HCT116 (cell line): ENCODE measurements at places on chromosomes 5 and 9.

- H3K4me3 ChIP-seq = no peak overlapping the region
- no peak overlapping the region for H3K27ac ChIP-seq
- H3K36me3 ChIP-seq = no peaks in the 10 kb centered on the region
- H3K27me3 ChIP-seq = no peaks in the 10 kb centered on the region
- peaks cover 3% of the 10 kb centered on the region; the same call in 1 of the 2 replicates for H3K4me1 ChIP-seq
Measured at GRCh38 chr5:38554861-38555260, 1.6 kb downstream of the LIFR start.

DNA sequence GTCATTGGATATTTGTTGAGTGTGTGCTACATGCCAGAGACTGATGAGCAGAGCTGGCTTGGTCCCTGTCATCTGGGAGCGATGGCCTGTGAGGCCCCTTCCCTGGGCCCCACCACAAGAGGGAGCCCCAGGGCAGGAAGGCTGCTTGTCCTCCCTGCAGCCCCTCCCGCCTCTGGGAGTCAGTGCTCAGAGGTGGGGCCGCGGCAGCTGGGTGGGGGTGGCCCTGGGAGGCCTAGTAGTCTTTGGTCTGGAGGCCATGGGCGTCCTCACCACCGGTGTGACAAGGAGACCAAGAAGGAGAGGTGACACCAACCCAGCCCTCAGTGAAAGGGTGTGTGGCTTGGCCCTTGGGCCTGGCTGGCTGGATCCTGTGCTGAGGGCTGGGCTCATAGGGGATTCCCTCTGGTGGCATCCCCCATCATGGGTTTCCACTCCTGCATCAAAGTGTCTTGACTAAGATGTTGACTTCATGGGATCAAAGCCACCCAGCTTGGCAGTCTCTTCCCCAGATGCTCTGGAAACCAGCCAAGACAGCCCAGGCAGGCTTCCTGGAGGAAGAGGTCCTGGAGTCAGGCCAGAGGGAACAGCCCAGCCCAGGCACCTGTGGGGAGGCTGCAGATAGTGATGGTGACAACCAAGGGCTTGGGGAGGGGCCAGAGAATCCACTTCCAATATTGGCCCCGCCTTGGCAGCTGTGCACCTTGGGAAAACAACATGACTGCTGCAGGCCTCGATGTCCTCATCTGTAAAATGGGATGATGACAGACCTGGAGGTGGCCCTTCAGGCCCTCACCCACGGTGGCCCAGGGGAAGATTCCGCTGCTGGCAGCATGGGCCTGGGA is 166.7 kb downstream of the GAPVD1 start:
- H3K36me3 ChIP-seq = no peaks in the 10 kb centered on the region
- DNase-seq = peak; percentile 28
- peak overlapping the region; percentile 37 for H3K27ac ChIP-seq
- no peaks in the 10 kb centered on the region for H3K27me3 ChIP-seq
- peak overlapping the region; percentile 51 for H3K4me3 ChIP-seq

GRCh38 chr5:173755319-173755718 is 132.8 kb upstream of the CPEB4 start:
- H3K27ac ChIP-seq = no peak overlapping the region
- H3K4me1 ChIP-seq = no peaks in the 10 kb centered on the region
- DNase-seq = no peak
- H3K36me3 ChIP-seq = no peaks in the 10 kb centered on the region
- peaks cover 41% of the 10 kb centered on the region for H3K27me3 ChIP-seq

- no peaks in the 10 kb centered on the region for H3K36me3 ChIP-seq
- H3K27me3 ChIP-seq = no peaks in the 10 kb centered on the region
- H3K27ac ChIP-seq = no peak overlapping the region
- H3K4me3 ChIP-seq = no peak overlapping the region
- no peaks in the 10 kb centered on the region for H3K4me1 ChIP-seq
Measured at GRCh38 chr5:11619339-11620024, 284.8 kb downstream of the CTNND2 start.

DNA sequence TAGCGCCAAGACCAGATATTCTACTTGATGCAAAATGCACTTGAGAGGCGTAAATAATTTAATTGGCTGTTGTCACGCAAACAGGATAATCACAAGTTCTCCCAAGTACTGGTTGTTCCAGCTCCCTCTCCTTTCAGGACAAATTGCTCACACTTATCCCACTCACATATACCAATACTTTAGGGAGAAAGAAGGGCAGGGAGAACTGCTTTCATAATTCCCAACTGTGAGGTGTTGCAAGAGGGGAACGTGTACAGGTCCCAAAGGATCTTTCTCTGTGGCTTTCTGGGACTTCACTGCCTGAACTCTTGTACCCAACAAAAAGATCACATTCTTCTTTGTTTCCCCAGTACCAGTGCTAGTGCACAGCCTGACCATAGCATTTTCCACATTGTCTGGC is 21.5 kb upstream of the TGFBI start:
- H3K4me3 ChIP-seq = no peak overlapping the region
- H3K27ac ChIP-seq = no peak overlapping the region
- H3K4me1 ChIP-seq = peaks cover 18% of the 10 kb centered on the region

- H3K4me3 ChIP-seq = no peak overlapping the region
- no peak overlapping the region for H3K27ac ChIP-seq
- no peak for DNase-seq
- H3K27me3 ChIP-seq = no peaks in the 10 kb centered on the region
- no peaks in the 10 kb centered on the region for H3K4me1 ChIP-seq
- no peaks in the 10 kb centered on the region for H3K36me3 ChIP-seq
Measured at GRCh38 chr9:125559894-125560293, 147.1 kb downstream of the MAPKAP1 start.

DNA sequence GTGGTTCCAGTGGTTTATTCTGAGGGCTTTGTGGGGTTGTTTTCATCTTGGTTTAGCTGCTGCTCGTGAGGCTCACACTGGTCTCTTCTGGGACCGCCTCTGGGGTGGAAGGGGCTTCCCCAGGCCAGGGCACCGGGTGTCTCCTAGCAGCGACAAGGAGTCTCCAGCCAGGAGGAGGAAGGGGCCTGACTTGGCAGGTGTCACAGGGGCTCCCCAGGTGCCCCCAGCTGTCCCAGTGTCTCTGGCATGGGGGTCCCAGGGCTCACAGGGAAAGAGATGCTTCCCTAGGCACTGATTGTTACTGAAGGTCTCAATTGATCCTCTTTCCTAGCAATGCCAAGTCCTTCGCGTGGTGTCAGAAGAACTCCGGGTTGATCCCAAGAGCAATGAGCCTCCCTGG is 241.1 kb upstream of the IRX4 start:
- no peak overlapping the region for H3K4me3 ChIP-seq
- DNase-seq = no peak
- H3K27ac ChIP-seq = no peak overlapping the region

- no peaks in the 10 kb centered on the region for H3K27me3 ChIP-seq
- H3K4me1 ChIP-seq = no peaks in the 10 kb centered on the region
- no peak for DNase-seq
- no peak overlapping the region for H3K4me3 ChIP-seq
Measured at GRCh38 chr5:161481922-161482321, 64.6 kb downstream of the GABRB2 start.

DNA sequence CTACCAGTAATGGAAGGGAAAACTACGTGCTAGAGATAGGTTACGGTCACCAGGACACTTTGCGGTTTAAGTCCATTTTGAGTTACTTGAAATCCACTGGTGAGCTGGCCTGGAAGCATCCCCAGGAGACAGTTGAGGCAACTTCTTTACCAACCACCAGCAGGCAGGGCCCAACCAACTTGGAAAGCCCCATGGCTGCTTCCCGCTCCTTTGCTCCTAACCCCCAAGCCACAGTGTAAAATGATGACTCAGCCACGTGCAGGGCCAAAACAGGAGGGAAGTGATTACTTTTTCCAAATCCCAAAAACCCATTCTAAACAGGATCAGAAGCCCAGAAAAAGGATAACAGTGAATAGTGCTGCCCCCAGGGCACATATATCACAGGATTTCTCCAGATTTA is 87.4 kb downstream of the PAX5 start:
- DNase-seq = no peak
- no peaks in the 10 kb centered on the region for H3K36me3 ChIP-seq
- H3K27me3 ChIP-seq = peaks cover 17% of the 10 kb centered on the region
- H3K4me1 ChIP-seq = no peaks in the 10 kb centered on the region
- H3K27ac ChIP-seq = no peak overlapping the region

- DNase-seq = peak; percentile 44
- H3K4me1 ChIP-seq = no peaks in the 10 kb centered on the region
- no peak overlapping the region for H3K4me3 ChIP-seq
- H3K27ac ChIP-seq = no peak overlapping the region
Measured at GRCh38 chr9:87324613-87325194, 173.0 kb upstream of the DAPK1 start.

GRCh38 chr9:110028676-110029075 is 179.3 kb downstream of the C9orf152 start:
- H3K36me3 ChIP-seq = no peaks in the 10 kb centered on the region
- no peak overlapping the region for H3K27ac ChIP-seq
- H3K27me3 ChIP-seq = no peaks in the 10 kb centered on the region
- H3K4me1 ChIP-seq = no peaks in the 10 kb centered on the region
- H3K4me3 ChIP-seq = no peak overlapping the region

- H3K27me3 ChIP-seq = no peaks in the 10 kb centered on the region
- peak; percentile 3 for DNase-seq
- no peak overlapping the region for H3K4me3 ChIP-seq
- no peaks in the 10 kb centered on the region for H3K4me1 ChIP-seq
Measured at GRCh38 chr5:86500947-86501346, 116.8 kb upstream of the COX7C start.

DNA sequence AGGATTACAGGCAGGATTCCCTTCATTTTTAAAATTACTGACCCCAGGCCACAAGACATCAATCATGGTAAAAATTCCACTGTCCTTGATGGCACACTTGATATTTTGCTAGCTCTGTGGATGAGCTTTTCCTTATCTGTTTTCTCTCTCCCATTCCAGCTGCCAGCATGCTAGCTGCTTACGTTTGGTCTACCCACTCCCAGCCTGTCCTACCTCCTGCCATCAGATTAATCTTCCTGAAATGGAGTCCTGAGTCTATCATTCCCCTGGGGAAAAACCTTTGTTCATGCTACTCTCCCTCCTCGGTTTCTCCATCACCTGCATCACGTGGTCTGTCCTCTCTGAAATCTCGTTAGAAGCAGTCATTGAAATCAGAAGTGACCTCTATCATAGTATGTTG is 108.9 kb downstream of the F2RL2 start:
- H3K27me3 ChIP-seq = no peaks in the 10 kb centered on the region
- H3K36me3 ChIP-seq = no peaks in the 10 kb centered on the region
- H3K4me3 ChIP-seq = no peak overlapping the region
- DNase-seq = no peak
- no peak overlapping the region for H3K27ac ChIP-seq

GRCh38 chr5:109045710-109046109 is 298.0 kb downstream of the FER start:
- no peak overlapping the region for H3K27ac ChIP-seq
- DNase-seq = no peak
- no peaks in the 10 kb centered on the region for H3K4me1 ChIP-seq
- H3K36me3 ChIP-seq = no peaks in the 10 kb centered on the region

DNA sequence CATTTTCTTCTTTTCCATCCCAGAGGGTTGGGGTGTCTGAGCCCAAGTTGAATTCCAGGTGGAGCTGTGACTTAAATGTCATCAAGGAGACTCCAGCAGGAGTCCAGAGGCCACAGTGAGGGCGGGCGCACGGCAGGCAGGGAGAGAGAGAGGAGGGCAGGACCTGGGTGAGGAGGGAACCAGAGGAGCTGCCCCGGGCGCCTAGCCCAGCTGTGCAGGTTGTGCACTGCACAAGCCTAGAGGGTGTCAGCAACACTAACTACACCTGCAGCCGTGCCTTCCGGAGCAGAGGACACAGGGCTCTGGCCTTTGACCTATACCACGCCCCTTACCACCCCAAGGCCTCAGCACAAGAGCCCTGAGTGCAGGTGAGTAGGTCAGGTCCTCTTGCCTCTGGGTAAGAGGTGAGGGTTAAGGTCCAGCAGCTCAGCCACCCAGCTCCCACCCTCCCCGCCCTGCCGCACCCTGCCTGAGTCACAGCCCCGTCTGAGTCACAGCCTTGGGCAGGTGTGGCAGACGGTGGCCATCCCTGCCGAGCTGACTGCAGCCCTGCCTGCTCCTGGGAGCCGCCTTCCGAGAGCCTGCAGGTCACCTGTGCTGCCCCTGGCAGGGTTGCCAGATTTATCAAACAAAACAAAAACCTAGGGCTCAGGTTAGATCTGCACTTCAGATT is 6.4 kb upstream of the AGPAT2 start:
- H3K4me3 ChIP-seq = peak overlapping the region; percentile 31
- peaks cover 50% of the 10 kb centered on the region for H3K4me1 ChIP-seq
- H3K27me3 ChIP-seq = no peaks in the 10 kb centered on the region
- H3K36me3 ChIP-seq = no peaks in the 10 kb centered on the region
- peak; percentile 76 for DNase-seq

DNA sequence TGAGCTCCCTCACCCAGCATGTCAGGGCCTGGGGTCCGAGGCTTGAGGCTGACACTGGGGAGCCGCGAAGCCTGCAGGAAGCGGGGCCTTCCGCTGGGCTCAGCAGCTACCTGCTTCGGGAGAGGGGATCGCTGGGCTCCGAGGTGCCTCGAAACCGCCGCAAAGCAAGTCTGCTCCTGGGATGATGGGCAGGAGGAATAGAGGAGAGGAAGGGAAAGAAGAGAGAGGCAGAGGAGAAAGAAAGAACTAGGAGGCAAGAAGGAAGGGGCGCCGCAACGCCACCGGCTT is 1.5 kb upstream of the PRDM12 start:
- no peak for DNase-seq
- H3K27me3 ChIP-seq = no peaks in the 10 kb centered on the region
- H3K36me3 ChIP-seq = no peaks in the 10 kb centered on the region
- H3K4me3 ChIP-seq = no peak overlapping the region
- H3K4me1 ChIP-seq = no peaks in the 10 kb centered on the region
- no peak overlapping the region for H3K27ac ChIP-seq

- no peaks in the 10 kb centered on the region for H3K36me3 ChIP-seq
- no peak for DNase-seq
- H3K27ac ChIP-seq = no peak overlapping the region
- no peak overlapping the region for H3K4me3 ChIP-seq
Measured at GRCh38 chr9:87010626-87011025, 63.3 kb upstream of the GAS1 start.

DNA sequence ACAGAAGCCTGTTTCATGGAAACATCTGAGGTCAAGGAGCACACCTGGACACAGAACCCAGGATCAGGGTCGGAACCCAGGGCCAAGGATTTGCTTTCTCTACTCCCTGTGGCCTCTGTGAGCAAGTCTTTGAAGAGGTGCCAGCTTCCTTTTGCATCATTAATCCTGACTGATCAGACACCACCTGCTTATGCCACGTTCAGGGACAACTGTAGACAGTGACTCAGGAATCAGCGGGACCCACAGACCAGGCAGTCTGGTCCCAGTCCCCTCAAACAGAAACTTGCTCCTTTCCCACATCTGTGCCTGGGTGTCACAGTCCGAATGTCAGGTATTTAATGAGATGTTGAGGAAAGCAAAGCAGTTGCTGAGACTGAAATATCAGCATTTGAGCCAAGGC is 154.8 kb downstream of the SGCD start:
- no peak for DNase-seq
- H3K4me3 ChIP-seq = no peak overlapping the region
- no peak overlapping the region for H3K27ac ChIP-seq
